ENCODE measurements at places on chromosomes 2 and 18.

- DNase-seq: no peak
Observed at GRCh38 chr18:34772887-34773286, 62.8 kb downstream of the DTNA start.

DNA sequence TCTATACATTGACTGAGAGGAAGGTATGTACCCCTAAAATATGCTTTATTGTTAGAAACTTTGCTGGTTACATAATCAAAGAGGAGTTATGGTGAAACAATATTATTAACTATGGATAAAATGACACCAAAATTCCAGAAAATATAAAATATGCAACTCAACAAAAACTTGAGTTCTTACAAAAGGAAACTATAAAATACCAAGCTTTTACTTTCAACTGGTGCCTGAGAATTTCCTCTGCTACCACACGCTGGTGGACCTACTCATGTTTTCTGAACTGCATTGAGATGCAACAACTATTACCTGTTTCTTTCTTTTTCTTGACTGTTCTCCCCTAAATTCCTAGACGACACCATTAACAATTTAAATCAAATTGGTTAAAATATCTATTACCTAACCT, 8.2 kb upstream of the NFE2L2 start:
- no peak for DNase-seq

- no peak for DNase-seq
Observed at GRCh38 chr18:6752202-6752860, 22.8 kb downstream of the ARHGAP28 start.

DNA sequence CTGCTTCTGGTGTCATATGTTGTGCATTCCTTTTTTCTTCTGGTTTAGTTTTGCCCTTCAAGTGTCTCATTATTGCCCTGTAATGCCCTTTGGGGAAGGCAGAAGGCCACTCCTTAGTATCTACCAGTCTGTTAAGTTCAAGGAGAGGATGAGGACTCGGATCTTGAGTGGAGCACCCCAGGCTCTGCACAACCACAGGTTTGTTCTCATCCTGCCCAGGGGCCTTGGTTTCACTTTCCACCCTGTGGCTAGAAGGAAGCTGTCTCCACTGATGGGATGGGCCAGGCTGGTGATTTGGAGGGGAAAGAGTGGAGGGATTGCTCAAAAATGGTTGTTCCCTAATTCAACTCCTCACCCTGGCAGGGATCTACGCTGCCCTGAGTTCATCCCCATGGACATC, 30.2 kb upstream of the RAB11FIP5 start:
- no peak for DNase-seq

DNA sequence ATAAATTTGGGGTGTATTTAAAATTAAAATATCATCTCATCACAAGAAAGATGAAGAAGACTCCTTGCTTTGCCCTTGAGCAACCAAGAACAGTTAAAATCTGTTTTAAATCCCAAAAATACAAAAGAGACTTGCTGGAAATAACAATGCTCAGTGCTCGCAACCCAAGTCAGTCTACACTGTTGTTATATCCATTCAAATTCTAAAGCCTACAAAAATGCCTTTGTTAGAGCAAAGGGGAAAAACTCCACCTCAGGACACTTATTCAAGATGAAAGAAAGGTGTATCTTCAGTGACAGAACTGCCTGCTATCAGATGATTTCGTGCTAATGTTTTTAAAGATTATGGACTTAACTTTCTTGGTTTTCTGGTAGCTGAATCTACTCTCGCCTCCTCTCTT, 111.9 kb upstream of the TANK start:
- DNase-seq: no peak

DNA sequence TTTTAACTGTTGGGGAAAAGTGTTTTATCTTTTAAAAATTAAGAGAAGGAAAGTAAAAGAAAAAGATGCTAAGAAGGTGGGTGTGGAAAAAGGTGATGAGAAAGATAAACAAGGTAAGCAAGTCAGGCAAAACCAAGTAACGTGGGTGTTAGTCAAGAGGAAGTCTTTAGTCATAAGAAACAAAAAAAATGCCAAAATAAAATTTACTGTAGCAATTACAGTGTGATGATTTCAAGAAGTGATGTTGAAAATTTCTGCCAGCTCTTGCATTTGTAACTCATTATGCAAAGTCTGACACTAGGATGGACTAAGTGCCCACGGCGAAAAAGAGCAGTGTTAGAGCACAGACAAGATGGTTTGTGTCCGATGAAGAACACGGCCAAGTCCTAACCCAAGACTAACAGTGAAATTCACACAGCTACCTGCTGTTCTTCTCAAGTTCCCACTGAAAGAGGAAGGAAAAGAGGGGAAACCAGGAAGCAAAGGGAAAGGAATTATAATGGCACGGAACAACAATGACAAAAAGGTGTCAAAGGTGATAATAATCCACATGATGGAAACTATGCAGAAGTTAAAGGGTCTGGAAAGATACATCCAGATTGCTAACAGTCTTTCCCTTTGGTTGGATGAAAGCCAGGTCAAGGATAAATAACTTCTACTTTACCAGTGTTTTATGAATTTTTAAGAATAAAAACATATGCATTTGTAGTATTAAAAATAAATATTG, 34.1 kb downstream of the NOL10 start:
- no peak for DNase-seq

- DNase-seq: no peak
Observed at GRCh38 chr2:233358947-233359346, 4.7 kb downstream of the DGKD start.

DNA sequence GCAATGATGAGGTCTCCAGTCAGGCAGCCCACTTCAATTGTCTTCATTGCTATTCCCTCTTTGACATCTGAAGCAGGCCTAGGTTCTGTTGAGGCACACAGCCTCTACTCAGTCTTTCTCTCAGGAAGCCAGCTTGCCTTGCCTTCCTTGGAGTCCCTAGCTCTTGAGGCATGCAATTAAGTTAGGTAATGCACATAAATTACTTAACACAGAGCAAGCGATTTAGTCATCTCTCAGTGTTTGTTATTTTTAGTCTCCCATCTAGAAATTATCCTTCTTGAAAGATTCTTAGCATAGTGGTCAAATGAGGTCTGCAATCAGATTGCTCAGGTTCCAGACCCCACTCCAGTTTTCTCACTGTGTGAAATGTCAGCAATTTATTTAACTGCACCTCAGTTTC, 32.0 kb downstream of the SULT1C4 start:
- no peak for DNase-seq

- DNase-seq: no peak
Observed at GRCh38 chr2:62216616-62217015, 20.7 kb downstream of the B3GNT2 start.

Data from NCI-H2171 treated with DMSO at 0.1 percent for 48 hours (cell line).